G401 (cell line): ENCODE measurements at places on chromosomes 3 and 15.

- DNase-seq = no peak
Measured at GRCh38 chr3:182239316-182239715, 527.6 kb downstream of the SOX2 start.

- DNase-seq = peak; percentile 22
Measured at GRCh38 chr3:47515864-47516319, 2.4 kb upstream of the ELP6 start.

GRCh38 chr3:56811546-56812202 is 9.9 kb upstream of the ARHGEF3 start:
- DNase-seq = no peak

GRCh38 chr3:5047764-5048419 is 68.7 kb downstream of the BHLHE40 start:
- DNase-seq = no peak

DNA sequence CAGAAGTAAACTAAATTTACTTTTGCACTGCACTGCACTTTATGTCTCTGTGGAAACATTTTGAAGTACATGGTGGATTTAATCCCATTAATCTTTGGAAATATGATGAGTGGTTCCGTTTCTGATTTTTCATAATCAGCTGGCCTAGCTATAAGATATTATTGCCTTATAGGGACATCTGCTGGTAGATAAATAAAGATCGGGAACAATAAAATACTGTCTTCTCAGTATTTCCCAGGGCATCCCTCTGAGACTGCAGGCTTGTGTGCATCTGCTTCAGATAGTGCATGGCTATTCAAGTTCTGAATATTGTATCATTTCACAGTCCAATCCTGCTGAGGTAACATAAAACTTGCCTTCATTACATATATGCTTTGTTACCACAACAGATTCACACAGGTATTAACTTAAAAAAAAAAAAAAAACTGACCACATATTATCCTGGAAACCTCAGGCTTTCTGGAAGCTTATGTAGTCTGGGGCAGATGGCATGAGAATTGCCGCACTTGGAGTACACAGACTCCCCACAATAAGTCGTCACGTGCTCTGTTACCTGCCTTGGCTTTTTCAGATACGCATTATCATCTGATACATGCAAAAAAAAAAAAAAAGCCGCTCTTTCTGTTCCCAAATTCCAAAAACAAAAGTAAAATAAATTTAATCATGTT is 330.8 kb upstream of the AGTR1 start:
- DNase-seq = peak; percentile 69
